Activated CD4-positive, CD25-positive, alpha-beta regulatory T cell treated with anti-CD3 and anti-CD28 coated beads, Interleukin-2, amount 50 U/mL, for 72 hours (primary cell): ENCODE measurements at places on chromosomes 11 and 22.

DNA sequence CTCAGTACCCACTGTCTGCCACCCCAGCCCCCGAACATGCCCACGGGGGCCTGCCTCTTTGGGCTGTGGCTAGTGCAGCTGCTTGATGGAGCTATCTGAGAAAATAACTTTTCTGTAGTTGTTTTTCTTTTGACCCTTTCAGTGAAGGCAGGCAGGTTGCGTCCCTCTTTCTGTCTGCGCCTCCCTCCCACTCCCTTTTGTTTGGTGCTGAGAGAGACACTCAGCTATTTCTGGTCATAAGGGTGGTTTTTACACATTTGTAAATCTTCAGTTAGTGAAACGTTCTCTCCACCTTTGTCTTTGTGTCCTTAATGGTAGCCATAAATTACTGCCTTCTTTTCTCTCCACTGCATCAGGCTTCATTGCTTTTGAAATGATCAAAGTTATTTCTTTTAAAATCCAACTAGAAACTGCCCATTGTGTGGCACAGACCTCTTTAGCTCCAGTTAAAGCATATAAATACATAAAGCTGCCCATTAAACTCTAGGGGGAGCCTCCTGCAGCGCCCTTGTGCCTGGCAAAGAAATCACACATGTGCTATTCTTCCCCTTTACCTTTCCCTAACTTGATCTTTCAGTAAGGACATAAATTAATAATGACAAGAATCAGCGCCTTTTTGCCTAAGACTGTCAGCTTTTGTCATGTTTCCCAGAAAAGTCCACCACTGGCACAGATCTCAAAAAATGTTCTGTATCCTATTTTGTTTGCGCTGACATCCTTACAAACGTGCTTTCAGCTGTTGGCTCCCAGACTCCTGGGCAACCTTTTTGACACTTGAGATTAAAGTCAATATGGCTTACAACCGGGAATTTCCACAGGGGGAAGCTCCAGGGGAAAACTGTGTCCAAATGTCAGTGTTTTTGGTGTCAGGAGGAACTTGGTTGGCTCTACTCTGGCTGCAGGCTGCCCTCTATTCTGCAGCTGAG lies 1.7 kb upstream of the SCUBE2 start:
- no peak for DNase-seq

DNA sequence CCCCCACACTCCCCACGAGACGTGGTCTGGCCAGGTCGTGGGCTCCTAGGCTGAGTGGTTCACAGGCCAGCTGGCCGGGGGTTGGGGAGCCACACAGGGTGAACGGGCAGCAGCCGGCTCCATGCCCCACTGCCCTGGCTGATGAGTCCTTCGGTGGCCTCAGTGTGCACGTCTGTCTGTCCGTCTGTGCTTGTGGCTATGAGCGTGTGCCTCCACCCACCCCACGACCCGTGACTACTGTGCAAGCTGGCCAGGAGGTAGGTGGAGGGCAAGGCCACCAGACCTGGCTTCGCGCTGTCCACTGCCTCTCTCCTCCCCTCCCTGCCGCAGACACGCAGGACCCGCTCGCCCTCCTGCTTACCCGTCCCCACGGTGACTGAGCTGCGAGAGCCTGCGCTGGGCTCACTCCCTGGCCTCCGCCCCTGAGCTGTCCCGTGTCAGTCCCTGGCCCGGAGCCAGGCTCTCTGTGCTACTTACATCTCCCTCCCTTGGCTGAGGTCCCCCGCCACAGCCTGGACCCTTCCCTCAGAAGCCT lies 14.1 kb downstream of the CSDC2 start:
- DNase-seq, result no peak

DNA sequence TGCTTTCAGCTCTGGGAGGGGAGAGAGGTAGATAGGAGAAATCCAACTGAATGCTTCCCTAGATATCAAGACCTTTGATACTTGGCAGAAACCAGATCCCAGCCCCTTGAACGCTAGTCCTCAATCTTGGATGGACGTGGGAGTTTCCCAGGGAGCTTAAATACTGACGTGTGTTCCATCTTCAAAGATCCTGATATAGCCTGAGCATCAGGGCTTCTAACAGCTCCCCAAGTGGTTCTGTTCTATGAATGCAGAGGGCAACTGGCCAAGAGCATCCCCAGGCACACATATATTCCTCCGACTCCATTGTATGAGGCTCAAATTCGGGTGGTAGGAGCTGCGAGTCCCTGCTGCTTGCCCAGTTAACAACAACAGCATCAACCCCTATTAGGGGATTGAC lies 8.7 kb upstream of the ACCS start:
- no peak for DNase-seq

- DNase-seq, result no peak
These were observed 28.4 kb downstream of the KIAA0930 start for GRCh38 chr22:45212306-45212709.

DNA sequence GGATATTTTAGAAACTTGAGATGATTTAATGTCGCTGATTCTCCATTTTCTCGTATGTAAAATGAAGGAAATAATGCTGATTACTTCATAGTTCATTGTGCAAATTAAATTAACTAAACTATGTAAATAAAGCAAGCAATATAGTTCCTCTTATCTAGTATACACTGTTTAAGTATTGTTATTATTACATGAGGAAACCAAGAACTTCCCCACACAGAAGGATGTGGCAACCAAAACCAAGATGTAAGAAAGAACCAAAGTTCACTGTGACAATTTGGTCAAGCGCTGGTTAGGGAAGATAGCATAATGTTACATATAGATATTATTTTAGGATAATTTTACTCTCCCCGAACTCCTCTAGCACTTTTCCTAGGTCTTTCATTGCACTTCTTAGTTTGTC lies 103.2 kb downstream of the XKR3 start:
- no peak for DNase-seq

DNA sequence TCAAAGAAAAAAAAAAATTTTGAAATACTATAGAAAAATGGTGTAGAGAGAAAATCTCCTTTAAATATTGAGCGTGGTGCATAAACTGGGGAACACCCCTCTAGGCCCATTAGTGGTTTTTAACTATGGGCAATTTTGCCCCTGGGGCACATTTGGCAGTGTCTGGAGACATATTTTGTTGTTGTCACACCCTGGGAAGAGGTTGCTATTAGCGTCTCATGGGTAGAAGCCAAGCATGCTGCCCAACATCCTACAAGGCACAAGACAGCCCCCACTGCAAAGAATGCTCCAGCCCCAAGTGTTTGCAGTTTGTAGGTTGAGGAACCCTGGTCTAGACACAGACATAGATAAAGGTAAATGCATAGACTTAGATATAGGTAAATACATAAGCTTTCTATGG lies 92.6 kb downstream of the KIAA1671 start:
- no peak for DNase-seq

DNA sequence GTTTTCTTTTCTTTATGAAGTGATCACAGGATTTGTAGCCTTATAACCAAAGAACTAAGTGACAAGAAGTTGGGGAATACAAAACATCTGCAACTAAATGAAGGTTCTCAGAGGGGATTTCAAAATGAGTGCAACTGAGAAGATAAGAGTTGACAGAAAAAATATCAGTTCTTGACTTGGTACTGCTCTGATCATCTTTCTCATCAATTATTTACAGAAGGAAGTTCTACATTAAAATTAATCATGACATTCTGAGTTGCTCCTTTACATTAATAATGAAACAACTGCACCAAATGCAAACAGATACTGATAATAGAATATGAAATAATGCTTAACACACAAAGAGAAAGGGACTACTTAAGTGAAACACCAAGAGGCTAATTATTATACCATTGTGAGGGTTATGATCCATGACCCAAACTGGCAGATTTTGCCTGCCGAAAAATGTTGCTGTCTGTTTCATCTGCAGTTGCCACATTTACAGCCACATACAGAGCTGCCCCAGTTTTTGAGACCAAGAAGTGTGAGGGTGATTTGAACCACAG lies 561.9 kb upstream of the ANO5 start:
- DNase-seq, result no peak

DNA sequence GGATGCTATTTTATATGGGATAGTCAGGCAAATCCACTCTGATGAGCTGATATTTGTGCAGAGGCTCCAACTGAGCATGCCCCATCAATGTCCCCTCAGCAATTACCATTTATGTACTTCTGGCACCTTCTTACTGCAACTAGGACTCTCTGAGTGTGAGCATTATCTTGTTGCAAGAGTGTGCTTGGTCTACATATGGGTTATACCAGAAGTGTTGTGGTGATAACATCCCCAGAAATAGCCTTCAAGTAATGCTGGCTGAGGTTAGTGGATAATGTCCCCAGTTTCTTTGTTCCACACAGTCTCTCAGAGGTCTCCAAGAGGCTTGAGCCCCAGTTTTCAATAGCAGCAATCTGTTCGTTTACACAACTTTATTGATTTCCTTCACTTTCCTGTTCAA lies 408.6 kb downstream of the JRKL start:
- DNase-seq, result no peak

DNA sequence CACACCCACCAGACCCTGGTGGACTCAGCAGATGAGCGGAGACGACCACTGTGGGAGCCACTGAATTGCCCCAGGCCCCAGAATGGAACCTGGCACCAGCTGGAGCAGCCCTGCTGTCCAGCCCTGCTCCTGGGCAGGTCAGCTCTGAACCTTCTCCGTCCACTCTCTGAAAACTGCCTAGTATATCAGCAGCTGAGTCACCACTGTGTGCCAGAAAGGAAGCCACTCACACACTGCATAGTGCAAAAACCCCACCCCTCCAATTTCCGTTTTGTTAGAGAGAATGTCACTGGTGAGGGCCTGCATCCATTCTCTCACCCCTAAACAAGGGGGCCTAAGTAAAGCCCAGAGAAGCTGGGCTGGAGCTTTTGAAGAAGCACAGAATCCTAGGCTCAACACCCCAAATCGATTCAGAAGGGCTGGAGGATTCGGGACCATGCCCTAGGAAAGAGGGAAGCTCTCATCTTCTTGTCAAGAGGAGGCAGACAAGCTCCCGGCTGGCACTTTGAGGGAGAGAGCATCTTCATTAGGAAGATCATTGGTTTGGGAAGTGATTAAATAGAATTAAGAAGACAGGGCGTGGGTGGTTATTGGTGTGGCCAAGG lies 44.5 kb downstream of the GALNT18 start:
- DNase-seq, result no peak

- no peak for DNase-seq
These were observed 32.5 kb upstream of the SLC22A9 start for GRCh38 chr11:63337070-63337469.

GRCh38 chr11:110613197-110613918 lies 98.9 kb downstream of the ARHGAP20 start:
- DNase-seq, result no peak

- no peak for DNase-seq
These were observed 321 bp downstream of the RHBDD3 start for GRCh38 chr22:29267462-29267857.

- no peak for DNase-seq
These were observed 47.5 kb downstream of the SGSM3 start for GRCh38 chr22:40417881-40418280.

GRCh38 chr22:46058091-46058420 lies 81.1 kb upstream of the WNT7B start:
- peak; percentile 31 for DNase-seq

- no peak for DNase-seq
These were observed 266.9 kb upstream of the NARS2 start for GRCh38 chr11:78841456-78842060.

DNA sequence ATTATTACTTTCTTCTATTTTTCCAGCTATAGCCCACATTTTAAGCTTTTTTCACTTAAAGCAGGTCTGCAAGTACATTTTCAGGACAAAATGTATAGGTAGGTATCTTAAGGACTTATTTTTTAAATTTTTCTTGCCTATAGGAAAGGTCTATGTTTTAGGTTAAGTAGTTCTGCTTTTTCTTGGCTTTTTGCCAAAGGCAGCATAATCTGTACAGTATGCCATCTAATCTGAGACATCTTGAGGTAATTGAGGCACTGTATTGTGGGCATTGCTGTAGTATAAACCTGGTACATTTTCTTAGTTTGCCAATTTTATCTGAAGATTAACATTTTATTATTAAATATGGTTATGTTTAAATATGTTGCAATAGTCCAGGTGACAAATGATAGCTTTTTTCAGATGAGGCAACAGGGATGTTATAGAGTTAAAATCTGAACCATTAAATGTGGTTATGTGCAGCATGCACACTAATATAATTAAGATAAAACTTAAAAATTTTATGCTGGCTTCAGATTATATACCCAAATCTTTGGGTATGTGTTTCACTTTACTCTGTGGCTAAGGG lies 42.9 kb downstream of the QSER1 start:
- DNase-seq, result no peak

DNA sequence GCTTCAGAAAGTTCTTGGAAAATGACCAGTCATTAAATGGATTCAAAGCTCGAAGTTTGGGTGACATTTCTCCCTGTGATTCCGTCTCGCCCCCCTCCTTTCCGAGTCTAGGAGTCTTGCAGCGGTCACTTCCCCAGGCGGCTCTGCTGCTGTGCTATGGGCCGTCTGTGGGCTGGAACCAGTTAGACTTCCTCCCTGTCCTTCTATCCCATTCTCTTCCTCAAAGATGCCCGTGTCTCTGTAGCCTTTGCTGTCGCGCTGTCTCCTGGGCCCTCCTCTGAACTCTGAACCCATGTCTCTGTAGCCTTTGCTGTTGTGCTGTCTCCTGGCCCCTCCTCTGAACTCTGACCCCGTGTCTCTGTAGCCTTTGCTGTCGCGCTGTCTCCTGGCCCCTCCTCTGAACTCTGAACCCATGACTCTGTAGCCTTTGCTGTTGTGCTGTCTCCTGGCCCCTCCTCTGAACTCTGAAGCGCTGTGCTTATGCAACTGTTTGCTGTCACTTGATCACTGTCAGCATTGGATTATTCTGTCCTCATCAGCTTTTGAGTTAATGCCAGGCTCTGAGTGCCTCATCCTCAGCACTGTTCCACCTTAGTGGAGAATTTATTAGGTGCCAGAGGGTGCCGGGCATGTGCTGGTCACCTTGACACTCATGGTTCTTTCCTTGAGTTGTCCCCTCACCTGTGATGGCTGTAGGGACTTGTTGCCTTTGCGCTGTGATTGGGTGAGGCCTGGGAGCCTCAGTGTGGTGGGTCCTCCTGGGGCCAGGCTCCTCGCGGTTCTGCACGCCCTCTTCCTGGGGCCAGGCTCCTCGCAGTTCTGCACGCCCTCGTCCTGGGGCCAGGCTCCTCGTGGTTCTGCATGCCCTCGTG lies 173.3 kb downstream of the TBC1D22A start:
- no peak for DNase-seq

DNA sequence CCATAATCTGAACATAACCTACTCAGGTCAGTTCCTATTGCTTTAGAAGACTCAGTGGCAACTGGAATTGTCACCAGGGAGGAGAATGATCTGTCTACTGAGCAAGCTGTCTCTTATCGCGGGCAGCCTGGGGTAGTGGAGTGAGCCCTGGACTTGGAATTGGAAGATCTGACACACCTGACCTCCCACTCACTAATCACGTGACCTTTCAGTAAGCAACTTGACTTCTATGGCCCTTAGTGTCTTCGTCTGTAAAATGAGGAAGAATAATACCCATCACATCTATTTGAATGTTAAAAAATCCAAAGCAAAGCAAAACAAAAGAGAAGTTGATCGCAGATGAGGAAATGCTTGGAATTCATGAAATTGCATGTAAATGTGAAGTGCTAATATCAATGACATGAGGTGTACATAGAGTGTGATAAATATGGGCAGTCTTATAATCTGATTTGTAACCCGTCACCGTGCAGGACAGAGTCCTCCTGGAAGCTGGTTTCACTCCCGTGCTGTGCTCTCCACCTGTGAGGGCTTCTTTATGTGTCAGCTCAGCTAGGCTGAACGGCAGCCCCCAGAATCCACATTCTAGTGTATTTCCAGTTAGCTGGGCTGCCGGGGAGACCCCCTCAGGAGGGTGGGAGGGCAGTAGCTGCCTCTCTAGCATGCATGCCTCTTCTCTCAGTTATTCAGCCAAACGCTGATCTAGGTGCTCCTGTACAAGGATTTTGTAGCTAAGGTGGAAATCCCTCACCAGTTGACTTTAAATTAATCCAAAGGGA lies 482.9 kb downstream of the OPCML start:
- no peak for DNase-seq
